Stimulated activated CD4-positive, alpha-beta T cell treated with anti-CD3 and anti-CD28 coated beads, Interleukin-4, amount 100 ng/mL, for 24 hours (primary cell): ENCODE measurements at places on chromosomes 11 and 22.

- DNase-seq: no peak
Measured at GRCh38 chr22:37014835-37015586, 4.2 kb downstream of the TST start.

DNA sequence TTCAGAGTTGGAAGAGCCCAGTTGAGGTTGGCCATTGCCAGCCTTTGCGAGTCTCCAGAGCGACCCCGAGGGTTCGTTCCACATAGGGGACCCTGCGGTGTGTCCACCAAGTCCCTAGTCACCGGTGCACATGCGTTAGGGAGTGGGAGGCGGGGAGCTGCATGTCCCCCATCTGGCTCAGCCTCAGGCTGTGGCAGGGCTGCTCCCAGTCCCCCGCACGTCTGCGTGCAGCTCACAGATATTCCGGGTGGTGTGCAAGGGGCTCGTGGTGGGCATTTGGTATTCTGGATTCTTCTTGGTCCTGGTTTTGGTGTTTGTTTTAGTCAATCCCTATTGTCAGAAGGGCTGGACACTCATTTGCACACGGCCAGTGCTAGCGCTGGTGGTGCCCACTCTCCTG lies 48.8 kb downstream of the MUC6 start:
- DNase-seq: no peak

DNA sequence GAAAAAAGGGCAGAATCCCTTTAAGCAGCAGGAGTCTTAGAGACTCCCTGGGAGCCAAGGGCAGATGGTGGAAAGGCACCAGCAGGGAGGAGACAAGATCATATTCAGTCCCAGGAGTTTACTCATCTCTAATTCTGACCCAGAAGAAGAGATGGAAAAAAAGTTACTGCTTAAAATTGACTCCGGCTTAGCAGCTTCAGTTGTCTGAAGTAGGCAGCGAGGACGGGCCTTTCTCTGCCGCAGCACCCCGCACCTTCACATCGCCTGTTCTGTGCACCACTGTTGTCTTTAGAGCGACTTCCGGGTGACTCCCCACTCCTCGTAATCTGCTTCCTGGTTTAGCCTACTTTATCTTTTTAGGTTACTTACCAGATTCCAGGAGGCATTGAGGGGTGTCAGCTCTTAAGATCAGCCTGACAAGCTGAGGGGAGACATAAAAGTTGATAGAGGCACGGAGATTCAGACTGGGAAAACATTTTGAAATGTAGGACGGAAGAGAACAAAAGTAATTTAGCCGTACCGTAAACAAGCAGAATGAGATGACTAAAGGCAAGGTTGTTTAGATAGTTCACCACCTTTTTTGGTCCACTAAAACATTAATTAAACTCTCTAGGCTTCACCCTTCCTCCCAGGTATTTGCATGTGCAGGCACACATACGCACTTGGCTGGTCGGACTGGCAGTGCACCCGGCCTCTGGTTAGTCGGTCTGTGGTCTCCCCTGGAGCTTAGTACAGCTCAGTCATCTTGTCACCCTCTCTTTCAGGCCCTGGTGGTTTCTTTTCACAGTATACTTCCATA lies 74.3 kb downstream of the CECR2 start:
- DNase-seq: no peak

DNA sequence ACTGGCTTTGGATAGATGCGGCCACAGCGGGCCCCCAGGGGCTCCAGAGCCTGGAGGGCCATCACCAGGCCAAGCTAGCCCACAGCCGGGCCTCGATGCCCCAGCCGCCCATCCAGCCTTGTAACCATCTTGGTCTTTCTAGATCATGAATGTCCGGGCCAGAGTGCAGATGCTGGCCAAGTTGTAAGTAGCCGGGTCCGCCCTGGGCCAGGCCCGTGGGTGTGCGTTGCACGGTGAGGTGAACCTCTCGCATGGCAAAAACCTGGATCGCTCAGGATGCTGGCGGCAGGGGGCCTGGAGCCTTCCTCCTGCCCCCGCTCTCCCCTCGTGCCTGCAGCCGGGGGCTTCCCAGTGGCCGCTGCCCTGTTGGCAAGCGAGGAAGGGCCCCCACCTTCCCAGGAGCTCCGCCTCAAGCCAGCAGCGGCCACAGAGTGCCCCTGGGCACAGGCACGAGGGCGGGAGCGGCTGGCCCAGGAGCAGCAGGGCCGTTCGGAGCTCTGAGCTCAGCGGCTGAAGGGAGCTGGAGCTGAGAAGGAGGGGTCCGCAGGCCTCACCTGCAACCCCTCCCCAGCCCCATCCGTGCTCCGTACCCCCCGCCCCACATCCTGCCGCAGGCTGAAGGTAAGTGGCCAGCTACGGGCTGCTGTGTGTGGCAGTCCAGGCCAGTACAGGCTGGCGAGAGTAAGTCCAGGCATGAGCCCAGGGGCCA lies 10.9 kb upstream of the MRPL23 start:
- DNase-seq: no peak

DNA sequence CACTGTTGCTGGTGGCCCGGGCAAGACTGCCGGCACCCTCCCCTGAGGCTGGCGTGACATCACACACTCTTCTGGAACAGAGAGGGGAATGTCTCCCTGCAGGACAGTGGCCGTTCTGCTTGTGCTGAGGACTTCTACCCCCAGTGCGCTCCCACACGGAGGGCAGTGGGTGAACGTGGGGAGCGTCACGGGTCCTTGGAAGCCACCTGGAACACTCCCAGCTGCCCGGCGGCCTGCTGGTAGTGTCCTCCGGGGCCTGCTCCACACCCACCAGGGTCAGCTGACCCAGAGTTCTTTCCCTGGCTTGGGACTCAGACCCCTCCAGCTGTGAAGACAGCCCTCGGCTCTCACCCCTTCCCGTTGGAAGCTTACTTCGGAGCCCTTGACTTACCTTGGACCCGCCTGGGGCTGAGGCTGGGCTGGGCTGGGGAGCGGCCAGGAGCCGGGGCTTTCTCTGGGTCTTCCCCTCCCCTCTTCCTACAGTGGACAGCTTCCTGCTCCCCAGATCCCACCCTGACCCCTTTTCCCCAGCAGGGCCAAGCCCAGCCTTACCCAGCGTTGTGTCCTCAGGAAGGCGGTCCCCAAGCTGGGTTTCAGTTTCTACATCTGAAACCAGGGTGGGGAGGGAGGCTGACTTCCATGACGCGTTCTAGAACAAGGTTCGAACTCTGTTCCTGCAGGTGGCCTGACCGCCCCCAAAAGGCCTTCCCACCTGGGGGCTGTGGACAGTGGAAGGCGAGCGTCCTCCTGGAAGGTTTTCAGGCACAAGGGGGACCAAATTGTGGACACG lies 14.8 kb upstream of the GAL start:
- no peak for DNase-seq

GRCh38 chr11:10634407-10634806 lies 59.1 kb downstream of the IRAG1 start:
- DNase-seq: no peak
